ENCODE measurements at places on chromosomes 6 and 20. TPM values are rescaled to one million over a fixed set of nuclear protein-coding genes. Genes with fewer than 3 reads are reported as not detected.

DLL1 gene
- 7.3 TPM for total RNA-seq

LY6G6C gene
- total RNA-seq, result not detected

MOG gene
- 2.0 TPM for total RNA-seq

CCN6 gene
- not detected for total RNA-seq

WFDC2 gene
- total RNA-seq, result 16.5 TPM

MATN4 gene
- total RNA-seq, result 0.67 TPM

E2F1 gene
- 57.8 TPM for total RNA-seq

BEND3 gene
- 24.9 TPM for total RNA-seq

PRND gene
- not detected for total RNA-seq

DNAH8 gene
- 0.03 TPM for total RNA-seq

SGK2 gene
- not detected for total RNA-seq

SCRT2 gene
- 0.03 TPM for total RNA-seq

PDE7B gene
- not detected for total RNA-seq

CNKSR3 gene
- 8.7 TPM for total RNA-seq

HLA-F gene
- 3.6 TPM for total RNA-seq

OR2J3 gene
- total RNA-seq, result not detected

CCDC28A gene
- total RNA-seq, result 9.9 TPM

GZF1 gene
- total RNA-seq, result 16.0 TPM

TUBB2B gene
- 1,848 TPM for total RNA-seq

TPX2 gene
- 119 TPM for total RNA-seq

CALHM4 gene
- total RNA-seq, result not detected

COL12A1 gene
- 1.9 TPM for total RNA-seq

PDSS2 gene
- total RNA-seq, result 12.5 TPM

PRL gene
- not detected for total RNA-seq

NRM gene
- 20.7 TPM for total RNA-seq

SAMD3 gene
- total RNA-seq, result 11.5 TPM

BPIFB2 gene
- total RNA-seq, result not detected

PNLDC1 gene
- not detected for total RNA-seq

MRAP2 gene
- 4.2 TPM for total RNA-seq

HRH3 gene
- total RNA-seq, result 1.9 TPM

PSORS1C1 gene
- not detected for total RNA-seq

HLA-DOA gene
- total RNA-seq, result 6.1 TPM

SLC17A3 gene
- total RNA-seq, result not detected

F13A1 gene
- not detected for total RNA-seq

OPN5 gene
- total RNA-seq, result not detected

OXT gene
- total RNA-seq, result 1.5 TPM

HTR1B gene
- total RNA-seq, result 0.31 TPM

XKR7 gene
- total RNA-seq, result 0.73 TPM

BPIFA1 gene
- total RNA-seq, result not detected

MMP24 gene
- 14.8 TPM for total RNA-seq

IL17A gene
- 0.03 TPM for total RNA-seq

ZSCAN23 gene
- total RNA-seq, result 6.5 TPM

LGSN gene
- total RNA-seq, result 0.07 TPM

FERMT1 gene
- total RNA-seq, result 14.3 TPM
